CD4-positive, CD25-positive, alpha-beta regulatory T cell (primary cell): ENCODE measurements at places on chromosomes 11 and 22. TPM values are rescaled to one million over a fixed set of nuclear protein-coding genes. Genes with fewer than 3 reads are reported as not detected.

DNA sequence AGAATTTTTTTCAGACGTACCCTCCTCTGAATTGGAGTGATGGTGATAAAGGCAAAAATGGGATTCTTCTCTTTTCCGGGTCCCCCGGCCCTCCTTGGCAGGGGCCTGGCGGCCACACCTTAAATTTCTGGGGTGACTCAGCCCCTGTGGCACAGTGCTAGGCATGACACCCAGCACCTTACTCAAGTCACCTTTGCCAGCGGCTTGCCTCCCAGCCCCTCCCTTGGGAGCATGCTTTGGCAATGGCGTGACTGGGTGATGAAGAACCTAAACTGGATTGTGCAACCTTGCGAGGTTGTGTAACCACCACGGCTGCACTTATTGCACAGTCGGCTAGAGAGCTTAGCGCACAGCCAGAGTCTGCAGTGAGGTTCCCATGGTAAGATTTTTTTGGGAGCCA lies 16.2 kb upstream of the LDLRAD3 start:
- no peaks in the 10 kb centered on the region for H3K4me1 ChIP-seq
- no peaks in the 10 kb centered on the region for H3K36me3 ChIP-seq
- H3K27ac ChIP-seq: no peak overlapping the region
- H3K4me3 ChIP-seq: no peak overlapping the region
- no peak for DNase-seq

OR2D2 gene
- not detected for total RNA-seq

DNA sequence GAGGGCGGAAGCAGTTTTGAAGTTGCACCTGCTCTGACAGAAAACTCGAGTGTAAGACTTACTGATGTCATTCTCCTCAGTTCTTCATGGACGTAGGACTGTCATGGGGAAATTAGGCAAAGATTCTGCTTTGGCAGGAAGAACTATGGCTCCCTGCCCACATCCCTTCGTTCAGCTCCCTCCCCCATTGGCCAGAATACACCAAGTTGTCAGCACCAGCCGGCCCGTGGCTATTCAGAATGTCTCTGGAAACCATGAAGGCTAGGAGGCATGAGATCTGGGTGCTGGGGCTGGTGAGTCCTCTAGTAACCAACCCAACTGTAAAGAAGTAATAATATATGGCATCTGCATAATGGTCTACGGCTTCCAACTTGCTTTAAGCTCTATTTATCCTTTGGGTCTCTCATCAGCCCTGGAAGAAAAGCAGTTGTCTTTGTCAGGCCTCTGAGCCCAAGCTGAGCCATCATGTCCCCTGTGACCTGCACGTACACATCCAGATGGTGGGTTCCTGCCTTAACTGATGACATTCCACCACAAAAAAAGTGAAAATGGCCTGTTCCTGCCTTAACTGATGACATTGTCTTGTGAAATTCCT lies 74.1 kb downstream of the PIWIL4 start:
- H3K27me3 ChIP-seq: no peaks in the 10 kb centered on the region
- H3K4me3 ChIP-seq: no peak overlapping the region
- no peaks in the 10 kb centered on the region for H3K4me1 ChIP-seq
- H3K27ac ChIP-seq: no peak overlapping the region

GRCh38 chr11:120517801-120518291 lies 6.3 kb downstream of the GRIK4 start:
- H3K4me1 ChIP-seq: no peaks in the 10 kb centered on the region
- H3K27me3 ChIP-seq: no peaks in the 10 kb centered on the region
- H3K27ac ChIP-seq: no peak overlapping the region
- DNase-seq: no peak

- H3K4me1 ChIP-seq: no peaks in the 10 kb centered on the region
- no peaks in the 10 kb centered on the region for H3K27me3 ChIP-seq
- H3K36me3 ChIP-seq: peaks cover 3% of the 10 kb centered on the region
- H3K27ac ChIP-seq: no peak overlapping the region
- peak; percentile 5 for DNase-seq
These were observed 13.6 kb upstream of the LGR4 start for GRCh38 chr11:27485930-27486773.

GRCh38 chr11:134581966-134582769 lies 170.1 kb upstream of the B3GAT1 start:
- DNase-seq: no peak
- H3K4me3 ChIP-seq: no peak overlapping the region
- no peaks in the 10 kb centered on the region for H3K36me3 ChIP-seq
- no peak overlapping the region for H3K27ac ChIP-seq
- H3K27me3 ChIP-seq: no peaks in the 10 kb centered on the region

DNA sequence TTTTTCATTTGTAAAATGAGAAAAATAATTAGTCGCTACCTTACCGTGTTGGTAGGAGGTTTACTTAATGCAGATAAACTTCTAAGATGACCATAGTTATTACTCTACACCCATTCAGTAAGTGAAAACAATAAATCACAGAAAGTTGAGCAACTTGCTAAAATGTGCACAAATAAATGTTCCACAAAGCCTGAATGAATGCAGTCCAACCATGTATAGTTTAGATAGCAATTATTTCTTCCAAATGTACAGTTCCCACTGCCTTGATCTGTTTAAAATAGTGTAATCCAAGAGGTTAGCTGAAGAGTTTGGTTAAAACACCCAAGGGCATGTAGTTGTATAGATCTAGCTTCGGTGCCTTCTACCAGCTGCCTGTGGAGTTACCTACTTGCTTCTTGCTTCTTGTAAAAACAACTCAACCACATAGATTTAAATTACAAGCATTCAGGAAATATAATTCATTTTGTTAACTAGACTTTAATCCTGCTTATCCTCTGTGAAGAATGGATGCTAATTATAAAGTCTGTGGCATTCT lies 106.3 kb upstream of the CARD18 start:
- no peaks in the 10 kb centered on the region for H3K27me3 ChIP-seq
- H3K4me1 ChIP-seq: no peaks in the 10 kb centered on the region
- no peak overlapping the region for H3K27ac ChIP-seq
- DNase-seq: no peak

DNA sequence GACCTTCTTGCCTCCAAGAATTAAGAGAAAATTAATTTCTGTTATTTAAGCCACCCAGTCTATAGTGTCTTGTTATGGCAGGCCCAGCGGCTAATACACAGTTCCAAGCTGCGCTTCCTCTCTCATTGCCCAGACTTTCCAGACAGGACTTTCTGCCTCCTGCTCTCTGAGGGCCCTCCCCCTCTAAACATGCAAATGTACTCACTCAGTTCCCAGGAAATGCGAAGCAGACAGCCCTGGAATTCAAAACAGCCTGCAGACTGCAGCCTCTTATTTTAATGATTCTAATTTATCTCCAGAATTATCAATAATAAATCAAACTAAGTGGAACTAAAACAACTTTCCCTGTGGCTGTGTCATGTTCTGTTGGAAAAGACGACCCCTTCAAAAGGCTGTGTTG lies 115.5 kb upstream of the ISX start:
- no peak for DNase-seq
- H3K27ac ChIP-seq: no peak overlapping the region
- H3K27me3 ChIP-seq: no peaks in the 10 kb centered on the region
- H3K36me3 ChIP-seq: no peaks in the 10 kb centered on the region
- H3K4me1 ChIP-seq: no peaks in the 10 kb centered on the region
- no peak overlapping the region for H3K4me3 ChIP-seq

DNA sequence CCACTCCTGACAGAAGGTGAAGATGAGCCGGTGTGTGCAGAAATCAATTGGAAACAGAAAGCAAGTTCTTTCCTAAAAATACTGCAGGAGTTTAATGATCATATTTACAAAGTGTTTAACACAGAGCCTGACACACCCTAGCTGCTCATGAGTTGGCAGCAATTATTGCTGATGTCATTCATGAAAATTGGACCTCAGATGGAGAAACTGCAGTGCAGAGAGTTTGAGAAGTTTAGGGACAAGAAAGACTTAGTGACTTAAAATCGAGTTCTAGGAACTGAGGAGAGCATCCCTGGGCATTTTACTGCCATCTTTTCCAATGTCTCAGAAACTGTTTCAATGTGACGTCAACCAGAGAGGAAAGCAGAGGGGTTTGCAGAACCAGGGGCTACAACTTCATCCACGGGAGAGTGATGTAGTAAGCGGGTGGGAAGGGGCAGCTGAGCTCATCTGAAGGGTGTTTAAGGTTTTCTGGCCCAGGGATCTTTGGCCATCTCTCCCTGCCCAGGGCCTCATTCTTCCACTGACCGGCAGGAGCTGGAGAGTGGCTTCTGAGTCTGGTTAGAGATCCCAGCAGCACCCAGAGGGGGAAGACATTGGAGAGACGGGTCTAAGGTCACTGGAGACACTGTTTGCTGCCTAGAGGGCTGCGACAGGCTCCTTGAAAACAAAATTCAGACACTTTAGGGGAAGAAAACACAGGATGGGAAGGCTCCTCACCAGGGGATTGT lies 21.1 kb upstream of the IGLL5 start:
- peaks cover 21% of the 10 kb centered on the region for H3K4me1 ChIP-seq
- no peak for DNase-seq
- H3K27ac ChIP-seq: no peak overlapping the region
- H3K27me3 ChIP-seq: peaks cover 3% of the 10 kb centered on the region
- no peaks in the 10 kb centered on the region for H3K36me3 ChIP-seq

CD3E gene
- 585 TPM for total RNA-seq

EP300 gene
- total RNA-seq: 177 TPM

GRCh38 chr11:85027346-85027745 lies 599.8 kb downstream of the DLG2 start:
- H3K36me3 ChIP-seq: no peaks in the 10 kb centered on the region
- H3K27ac ChIP-seq: no peak overlapping the region
- H3K27me3 ChIP-seq: no peaks in the 10 kb centered on the region
- no peak for DNase-seq
- no peaks in the 10 kb centered on the region for H3K4me1 ChIP-seq

- peaks cover 42% of the 10 kb centered on the region for H3K4me1 ChIP-seq
- no peak overlapping the region for H3K4me3 ChIP-seq
- H3K27ac ChIP-seq: no peak overlapping the region
- no peaks in the 10 kb centered on the region for H3K27me3 ChIP-seq
- DNase-seq: no peak
These were observed 9.8 kb downstream of the RELT start for GRCh38 chr11:73386016-73386415.

KCNC1 gene
- total RNA-seq: not detected
